Mesendoderm (in vitro differentiated cells): ENCODE measurements at places on chromosomes 12 and 14.

GRCh38 chr14:32934073-32934880 lies 4.4 kb upstream of the NPAS3 start:
- DNase-seq, result peak; percentile 60

DNA sequence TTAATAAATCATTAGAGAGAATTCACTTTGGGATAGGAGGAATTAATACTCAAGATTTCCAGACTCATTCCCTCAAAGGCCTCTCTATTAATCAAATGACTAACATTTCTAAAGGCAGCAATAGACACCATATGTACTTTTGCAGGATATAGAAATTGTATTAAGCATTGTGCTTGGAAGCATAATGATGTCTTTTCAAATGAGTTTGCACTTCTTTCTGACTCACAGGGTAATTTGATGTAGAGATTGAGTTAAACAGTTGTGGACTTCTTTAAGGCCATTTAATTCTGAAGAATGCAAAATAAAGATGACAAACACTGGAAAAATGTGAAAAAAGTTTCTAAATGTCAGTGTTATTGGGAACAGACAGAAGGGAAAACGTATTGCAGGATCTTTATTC lies 63.4 kb upstream of the CSRP2 start:
- no peak for DNase-seq

DNA sequence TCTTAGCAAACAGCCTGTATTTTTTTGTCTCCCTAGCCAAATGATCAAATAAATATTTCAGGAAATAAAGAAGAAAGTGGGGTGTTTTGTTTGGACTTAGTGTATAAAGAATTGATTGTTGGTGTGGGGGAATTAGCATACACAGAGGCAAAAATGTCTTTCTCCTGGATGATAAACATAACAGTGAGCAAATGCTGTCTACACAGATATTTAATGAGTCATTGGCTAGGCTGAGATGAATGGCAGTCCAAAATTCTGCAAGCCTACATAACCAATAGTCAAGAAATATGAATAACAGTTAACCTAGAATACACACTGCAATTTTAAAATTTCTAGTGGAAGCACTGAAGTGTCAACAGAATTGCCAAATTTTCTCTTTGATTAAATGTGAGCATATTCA lies 35.8 kb downstream of the MYF5 start:
- DNase-seq, result no peak

- DNase-seq, result no peak
Observed at GRCh38 chr14:67461341-67461985, 27.1 kb downstream of the TMEM229B start.

DNA sequence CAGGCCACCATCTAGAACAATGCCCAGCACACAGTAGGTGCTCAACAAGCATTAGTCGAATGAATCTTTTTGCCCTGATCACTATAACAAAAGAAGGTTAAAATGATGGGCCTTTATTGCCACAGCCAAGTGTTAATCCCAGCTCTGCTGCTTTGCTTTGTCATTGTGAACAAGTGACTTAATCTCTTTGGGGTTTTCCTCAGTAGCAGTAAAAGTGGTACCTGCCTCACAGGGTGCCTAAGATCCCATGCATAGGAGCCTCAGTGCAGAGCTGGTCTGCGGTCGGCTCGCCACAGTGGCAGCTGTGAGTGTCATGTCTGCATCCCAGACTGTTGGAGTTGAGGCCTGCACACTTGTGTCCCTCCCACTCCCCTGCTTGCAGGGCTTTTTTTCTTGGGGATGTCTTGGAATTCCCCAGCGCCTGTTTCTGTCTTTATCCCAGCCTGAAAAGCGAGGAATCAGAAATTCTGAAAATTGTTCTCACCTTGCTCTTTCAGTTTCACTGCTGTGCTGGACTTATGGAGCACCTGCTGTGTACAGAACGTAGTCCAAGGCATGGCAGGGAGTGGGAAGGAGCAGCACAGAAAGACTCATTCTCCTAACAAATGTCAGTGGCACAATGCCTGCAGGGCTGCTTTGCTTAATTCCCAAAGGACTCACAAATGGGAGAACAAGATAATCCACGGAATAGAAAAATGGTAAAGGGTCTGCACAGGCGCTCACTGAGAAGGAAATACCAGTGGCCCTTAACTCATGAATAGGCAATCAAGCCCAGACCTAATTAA lies 90.8 kb downstream of the EML1 start:
- DNase-seq, result no peak

DNA sequence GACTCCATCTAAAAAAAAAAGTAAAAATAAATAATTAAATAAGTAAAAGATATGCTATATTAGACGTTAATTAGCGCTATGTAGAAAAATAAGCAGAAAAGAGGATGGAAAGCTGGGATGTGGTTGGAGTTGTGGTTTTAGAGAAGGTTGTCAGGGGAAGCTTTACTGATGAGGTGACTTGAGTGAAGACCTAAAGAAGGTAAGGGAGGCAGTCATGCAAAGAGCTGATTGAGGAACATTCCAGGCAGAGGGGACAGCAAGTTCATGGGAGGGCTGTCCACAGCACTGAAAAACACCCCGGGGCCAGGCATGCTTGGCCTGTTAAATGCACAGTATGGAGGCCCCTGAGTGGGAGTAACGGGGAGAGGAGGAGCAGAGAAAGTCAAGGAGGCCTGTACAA lies 15.7 kb downstream of the SMAGP start:
- no peak for DNase-seq
